ENCODE measurements at places on chromosomes 5 and 9. TPM values are rescaled to one million over a fixed set of nuclear protein-coding genes. Genes with fewer than 3 reads are reported as not detected.

MTRR gene
- 54.3 TPM for total RNA-seq

TEX10 gene
- 26.6 TPM for total RNA-seq

ANXA1 gene
- 33.5 TPM for total RNA-seq

TMEM171 gene
- not detected for total RNA-seq

IFNA2 gene
- not detected for total RNA-seq

PIP5K1B gene
- total RNA-seq = 0.43 TPM

SPATA31D4 gene
- not detected for total RNA-seq

ENHO gene
- total RNA-seq = not detected

FOXD4L3 gene
- total RNA-seq = 0.14 TPM

TAS2R1 gene
- total RNA-seq = not detected

FOXI1 gene
- not detected for total RNA-seq

C9orf152 gene
- not detected for total RNA-seq

RARS1 gene
- 113 TPM for total RNA-seq

HSPA9 gene
- total RNA-seq = 426 TPM

NDST1 gene
- total RNA-seq = 2.9 TPM

DNA sequence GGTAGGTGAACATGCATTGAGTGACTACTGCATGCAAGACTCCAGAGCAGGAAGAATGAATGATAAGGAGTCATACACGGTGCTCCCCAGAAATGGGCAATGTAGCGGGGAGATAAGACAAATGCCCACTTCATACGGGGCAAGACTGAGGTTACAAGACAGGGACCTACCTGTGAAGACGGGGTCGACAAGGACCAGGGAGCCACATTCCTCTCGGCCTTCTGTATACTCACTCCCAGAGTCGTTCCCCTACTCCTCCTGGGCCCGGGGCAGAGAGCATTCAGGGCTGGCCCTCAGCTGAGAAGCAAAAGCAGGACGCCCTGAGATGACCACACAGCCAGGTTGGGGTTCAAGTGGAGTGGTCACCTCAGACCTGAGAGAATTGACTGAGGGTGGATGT, 26.7 kb downstream of the PITX1 start:
- DNase-seq = no peak

- DNase-seq = peak; percentile 70
Measured at GRCh38 chr9:131776473-131776872, 36.6 kb upstream of the RAPGEF1 start.

DNA sequence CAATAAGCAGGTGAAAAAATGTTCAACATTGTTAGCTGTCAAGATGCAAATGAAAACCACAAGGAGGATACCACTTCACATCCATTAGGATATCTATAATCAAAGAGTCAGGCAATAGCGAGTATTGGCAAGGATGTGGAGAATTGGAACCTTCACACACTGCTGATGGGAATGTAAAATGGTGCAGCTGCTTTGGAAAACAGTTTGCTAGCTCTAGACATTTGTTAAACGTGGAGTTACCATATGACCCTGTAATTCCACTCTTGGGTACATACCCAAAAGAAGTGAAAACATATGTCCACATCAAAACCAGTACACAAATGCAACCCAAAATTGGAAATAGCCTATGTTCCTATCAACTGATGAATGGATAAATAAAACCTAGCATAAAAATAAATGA, 37.4 kb downstream of the SCAMP1 start:
- no peak for DNase-seq

- peak; percentile 57 for DNase-seq
Measured at GRCh38 chr5:113520429-113520828, 6.9 kb downstream of the YTHDC2 start.

DNA sequence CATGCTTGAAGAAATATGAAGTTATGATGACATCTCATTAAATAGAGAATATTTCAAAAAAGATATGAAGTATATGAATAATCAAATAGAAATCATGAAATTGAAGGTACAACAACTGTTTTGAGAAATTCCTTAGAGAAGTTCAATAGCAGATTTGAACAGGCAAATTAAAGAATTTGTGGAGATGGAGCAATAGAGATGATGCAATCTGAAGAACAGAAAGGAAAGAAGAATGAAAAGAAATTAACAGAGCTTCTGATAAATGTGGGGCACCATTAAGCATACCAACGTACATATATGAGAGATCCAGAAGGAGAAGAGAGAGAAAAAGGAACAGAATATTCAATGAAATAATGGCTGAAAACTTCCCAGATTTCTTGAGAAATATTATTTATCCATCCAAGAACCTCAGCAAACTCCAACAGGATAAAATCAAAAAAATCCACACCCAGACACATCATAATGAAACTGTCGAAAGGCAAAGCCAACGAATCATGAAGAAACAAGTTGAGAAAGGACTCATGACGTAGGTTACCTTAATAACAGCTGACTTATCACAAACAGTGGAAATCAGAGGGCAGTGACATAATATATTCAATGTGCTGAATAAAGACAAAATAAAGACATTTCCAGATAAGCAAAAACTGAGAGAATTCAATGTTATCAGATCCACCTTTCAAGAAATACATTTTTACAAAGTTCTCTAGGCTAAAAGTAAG, 297.2 kb upstream of the TARS1 start:
- no peak for DNase-seq

DNA sequence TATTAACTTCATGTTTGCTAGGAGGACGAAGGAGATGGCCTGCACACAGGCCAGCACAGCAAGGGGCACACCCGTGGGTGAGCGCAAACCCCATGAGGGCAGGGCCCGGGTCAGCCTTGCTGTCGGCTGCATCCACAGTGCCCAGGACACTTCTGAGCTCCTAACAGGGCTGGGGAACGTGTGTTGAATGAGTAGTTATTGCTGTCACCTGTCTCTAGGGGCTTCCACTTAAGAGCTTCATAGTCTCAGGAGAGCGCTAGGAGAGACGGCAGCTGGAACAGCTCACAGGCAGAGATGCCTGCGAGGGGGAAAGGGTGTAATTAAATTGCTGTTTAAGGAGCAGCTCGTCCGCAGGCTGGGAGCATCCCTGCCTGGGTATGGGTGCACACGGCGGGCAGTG, 91.4 kb upstream of the NEURL1B start:
- DNase-seq = no peak

DNA sequence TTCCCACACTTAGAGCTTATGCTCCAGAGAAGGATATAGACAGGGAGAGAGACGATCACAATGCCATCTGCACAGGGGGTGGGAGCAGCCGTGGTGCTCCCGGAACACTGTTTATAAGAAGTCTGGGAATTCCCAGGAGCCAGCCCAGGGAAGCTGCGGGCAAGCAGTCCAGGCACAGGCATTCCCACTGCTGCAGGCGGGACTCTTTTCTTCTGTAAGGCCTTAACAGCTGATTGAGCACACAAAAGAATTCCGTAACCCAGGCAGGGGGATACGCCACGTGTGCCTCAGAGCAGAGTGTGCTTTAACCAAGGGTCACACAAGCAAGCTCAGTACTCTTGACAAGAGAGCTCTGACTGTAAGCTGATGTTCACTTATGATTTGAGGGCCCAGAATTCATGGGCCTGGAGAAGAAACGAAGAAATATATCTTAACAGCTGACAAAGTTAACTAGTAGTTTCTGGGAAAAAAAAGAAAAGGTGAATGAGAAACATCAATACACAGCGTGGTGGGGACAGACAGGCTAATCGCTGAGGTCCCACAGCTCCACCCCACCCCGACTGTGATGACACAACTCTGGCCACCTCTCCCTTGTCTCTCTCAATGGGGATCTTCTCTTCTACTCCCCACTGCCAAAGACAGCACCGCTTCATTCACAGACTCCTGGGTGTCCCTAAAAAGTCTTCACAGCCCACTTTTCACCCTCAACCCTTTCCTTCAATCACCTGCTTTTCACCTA, 85.9 kb upstream of the SIMC1 start:
- no peak for DNase-seq

GRCh38 chr9:116928289-116928688, 241.2 kb downstream of the TRIM32 start:
- DNase-seq = no peak

DNA sequence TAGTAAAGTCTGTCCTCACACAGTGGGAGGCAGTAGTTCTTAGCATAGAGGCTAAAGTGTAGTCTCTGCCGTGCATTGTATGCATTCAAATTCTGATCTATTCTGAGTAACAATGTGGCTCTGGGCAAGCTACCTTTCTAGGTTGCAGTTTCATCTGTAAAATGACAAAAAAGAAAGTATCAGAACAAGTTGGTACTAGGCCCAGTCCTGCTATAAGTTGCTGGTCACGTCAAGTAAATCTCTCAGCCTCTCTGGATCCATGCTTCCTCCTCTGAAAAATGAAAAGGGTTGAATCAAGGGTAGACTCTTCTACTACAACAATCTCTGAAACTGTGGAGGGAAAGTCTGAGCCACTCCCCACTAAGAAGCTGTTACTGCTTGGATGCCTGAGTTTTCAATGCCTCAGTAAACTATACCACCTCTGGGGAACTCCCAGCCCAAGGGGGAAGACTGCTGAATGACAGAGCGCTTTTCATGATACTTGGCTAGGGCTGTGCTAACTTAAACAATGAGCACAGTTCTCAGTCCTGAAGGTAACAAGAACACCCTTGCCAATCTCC, 34.5 kb upstream of the SPARC start:
- DNase-seq = peak; percentile 25

DNA sequence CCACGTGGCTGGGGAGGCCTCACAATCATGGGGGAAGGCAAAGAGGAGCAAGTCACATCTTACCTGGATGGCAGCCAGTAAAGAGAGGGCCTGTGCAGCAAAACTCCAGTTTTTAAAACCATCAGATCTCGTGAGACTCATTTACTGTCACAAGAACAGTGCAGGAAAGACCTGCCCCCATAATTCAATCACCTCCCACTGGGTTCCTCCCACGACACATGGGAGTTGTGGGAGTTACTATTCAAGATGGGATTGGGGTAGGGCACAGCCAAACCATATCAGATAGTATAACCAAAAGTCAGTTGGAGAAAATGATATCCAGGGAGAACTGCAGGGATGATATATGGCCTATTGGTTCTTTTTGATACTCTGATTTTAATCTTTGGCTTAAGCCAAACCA, 10.0 kb upstream of the CAVIN4 start:
- no peak for DNase-seq

GRCh38 chr5:173001229-173001841, 17.8 kb downstream of the ATP6V0E1 start:
- DNase-seq = peak; percentile 59

- peak; percentile 42 for DNase-seq
Measured at GRCh38 chr5:68932830-68933434, 160.9 kb upstream of the SLC30A5 start.

DNA sequence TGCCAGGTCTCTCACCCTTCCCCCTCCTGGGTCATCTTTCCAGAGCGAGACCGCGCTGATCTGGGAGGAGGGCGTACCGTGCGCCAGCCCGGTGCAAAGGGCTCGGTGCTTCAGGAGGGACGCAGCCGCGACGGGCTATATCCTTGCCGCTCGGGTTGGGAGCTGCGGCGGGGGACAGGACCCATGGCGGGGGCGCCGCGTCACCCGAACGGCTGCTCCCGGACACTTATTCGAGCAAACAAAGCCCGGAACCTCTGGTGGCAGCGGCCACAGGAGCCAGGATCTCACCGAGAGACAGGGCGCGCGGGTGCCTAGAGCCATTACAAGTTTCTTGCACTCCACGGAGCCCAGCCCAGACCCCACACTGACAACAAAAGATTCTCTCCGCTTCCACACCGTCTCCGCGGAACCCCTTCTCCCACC, 1.3 kb downstream of the SEMA6A start:
- DNase-seq = peak; percentile 11

GRCh38 chr9:113673726-113674125, 202.4 kb upstream of the ZNF618 start:
- no peak for DNase-seq

GRCh38 chr9:110156902-110157301, 51.1 kb downstream of the C9orf152 start:
- DNase-seq = peak; percentile 33

DNA sequence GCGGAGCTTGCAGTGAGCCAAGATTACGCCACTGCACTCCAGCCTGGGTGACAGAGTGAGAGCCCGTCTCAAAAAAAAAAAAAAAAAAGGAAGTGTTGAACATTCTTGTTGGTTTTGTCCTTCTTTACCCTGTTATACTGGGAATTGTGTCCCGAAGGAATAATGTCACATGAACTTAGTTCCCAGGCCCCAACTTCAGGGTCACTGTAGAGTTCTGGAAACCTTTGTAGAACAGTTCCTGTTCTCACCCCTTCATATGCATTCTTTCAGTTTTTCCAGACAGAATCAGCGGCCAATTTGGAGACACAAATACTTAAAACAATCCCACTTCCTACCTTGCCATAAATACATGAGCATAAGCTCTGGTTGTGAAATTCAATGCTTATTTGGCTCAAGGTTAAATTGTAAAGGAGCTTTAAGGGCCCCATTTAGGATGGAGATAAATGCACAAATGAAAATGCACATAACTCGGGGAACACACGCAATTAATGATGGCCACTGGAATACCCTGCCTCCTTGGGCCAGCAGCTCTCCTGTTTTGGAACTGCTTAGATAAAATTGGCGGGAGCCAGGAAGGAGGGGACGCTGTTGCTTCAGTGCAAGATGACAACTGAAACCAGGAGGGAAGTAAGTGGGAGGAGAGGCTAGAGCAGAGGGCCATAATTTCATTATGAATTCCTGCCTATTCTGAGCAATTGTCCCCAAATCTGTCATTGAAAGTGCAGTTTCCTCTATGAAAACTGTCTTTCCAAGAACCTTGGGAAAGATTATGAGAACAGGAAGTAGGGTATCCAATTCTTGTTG, 153.7 kb downstream of the FGF1 start:
- DNase-seq = no peak

- DNase-seq = no peak
Measured at GRCh38 chr5:127941646-127942045, 141.9 kb upstream of the SLC12A2 start.

DNA sequence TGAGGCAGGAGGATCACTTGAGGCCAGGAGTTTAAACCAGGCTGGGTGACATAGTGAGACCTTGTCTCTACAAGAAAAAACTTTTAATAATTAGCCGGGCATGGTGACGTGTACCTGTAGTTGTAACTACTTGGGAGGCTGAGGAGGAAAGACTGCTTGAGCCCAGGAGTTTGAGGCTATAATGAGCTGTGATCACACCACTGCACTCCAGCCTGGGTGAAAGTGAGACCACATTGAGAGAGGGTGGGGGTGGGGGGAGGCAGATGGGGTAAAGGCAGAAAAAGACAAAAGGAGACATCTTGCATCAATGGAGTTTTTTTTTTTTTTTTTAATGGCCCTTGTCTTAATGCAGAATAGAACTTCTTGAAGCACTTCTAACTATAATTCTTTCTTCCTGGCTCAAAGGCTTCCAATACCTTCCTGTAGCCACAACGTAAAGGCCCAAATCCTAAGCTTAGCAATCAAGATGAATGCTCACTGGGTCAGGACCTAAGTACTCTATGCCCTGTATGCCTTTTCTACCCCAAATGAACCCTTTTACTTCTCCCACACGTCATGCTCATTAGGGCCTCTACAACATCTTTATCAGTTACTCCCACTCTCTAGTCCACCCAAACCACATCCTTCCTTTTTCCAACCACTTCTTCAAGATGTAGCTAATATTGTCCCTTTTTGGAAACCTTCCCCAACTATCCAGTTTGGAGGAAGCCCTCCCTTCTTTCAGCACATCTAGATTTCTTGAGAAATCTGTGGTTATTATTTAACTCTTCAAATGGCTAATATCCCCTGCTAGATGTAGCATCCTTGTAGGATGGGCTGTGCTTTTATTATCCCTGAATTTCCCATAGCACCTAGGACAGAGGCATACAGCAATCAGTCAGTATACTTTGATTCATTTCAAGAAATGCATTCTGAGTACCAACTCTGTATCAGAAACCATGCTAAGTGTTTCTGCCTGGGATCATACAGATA, 40.8 kb downstream of the CSF2 start:
- DNase-seq = no peak

- DNase-seq = peak; percentile 10
Measured at GRCh38 chr9:3525096-3525835, 535 bp downstream of the RFX3 start.

All from activated CD8-positive, alpha-beta T cell treated with anti-CD3 and anti-CD28 coated beads for 36 hours (primary cell).